ENCODE measurements at places on chromosomes 11 and 22.

GRCh38 chr22:27381552-27381951 is 420.0 kb downstream of the MN1 start:
- no peak for DNase-seq

DNA sequence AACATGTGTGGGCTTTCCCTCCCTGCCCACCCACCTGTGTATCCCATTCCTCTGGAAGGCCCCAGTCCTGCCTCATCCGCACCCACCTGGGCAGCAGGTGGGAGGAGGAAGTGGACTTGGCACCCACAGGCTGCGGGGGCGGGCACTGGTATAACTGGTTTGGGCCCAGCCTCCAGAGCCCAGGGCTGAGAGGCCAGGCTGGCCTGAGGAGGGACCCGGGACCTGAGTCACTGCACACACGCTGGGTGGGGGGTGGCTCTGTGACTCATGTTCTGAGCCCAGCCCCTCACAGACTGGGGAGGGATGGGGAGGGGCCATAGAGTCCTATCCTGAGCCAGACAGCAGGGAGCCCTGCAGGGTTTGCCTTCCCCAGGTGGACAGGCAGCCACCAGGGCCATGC is 16.7 kb downstream of the PHLDA2 start:
- no peak for DNase-seq

- DNase-seq: no peak
Measured at GRCh38 chr11:86116386-86116726, 47.5 kb upstream of the PICALM start.

DNA sequence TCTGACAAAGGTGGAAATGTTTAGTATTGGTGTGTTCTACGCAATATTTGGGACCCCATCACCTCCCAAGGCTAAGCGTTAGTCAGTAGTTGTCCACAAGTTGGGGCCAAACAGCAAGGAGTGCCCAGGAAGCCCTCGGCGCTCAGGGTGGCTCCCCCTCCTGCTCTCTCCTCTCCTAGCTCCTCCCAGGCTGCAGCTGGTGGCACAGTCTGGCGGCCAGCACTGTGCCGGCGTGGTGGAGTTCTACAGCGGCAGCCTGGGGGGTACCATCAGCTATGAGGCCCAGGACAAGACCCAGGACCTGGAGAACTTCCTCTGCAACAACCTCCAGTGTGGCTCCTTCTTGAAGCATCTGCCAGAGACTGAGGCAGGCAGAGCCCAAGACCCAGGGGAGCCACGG is 16.8 kb downstream of the CD5 start:
- DNase-seq: no peak

DNA sequence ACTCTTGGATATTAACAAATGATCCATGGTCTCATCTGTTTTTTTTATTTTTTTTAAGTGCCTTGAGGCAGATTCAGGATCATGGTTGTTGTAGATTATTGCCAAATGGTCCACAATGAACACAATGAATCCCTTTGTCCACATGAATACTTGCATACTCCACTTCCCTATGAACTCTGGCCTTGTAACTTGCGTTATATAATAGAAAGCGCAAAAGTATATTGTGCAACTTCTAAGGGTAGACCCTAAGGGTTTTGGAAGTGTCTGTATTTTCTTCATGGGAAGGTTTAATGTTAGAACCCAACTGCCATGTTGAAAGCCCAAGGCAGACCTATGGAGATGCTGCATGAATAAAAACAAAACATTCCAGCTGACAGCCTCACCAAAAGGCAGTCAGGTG is 8.1 kb upstream of the OR5AL1 start:
- DNase-seq: no peak

- DNase-seq: no peak
Measured at GRCh38 chr11:2574553-2575535, 125.0 kb downstream of the KCNQ1OT1 start.

DNA sequence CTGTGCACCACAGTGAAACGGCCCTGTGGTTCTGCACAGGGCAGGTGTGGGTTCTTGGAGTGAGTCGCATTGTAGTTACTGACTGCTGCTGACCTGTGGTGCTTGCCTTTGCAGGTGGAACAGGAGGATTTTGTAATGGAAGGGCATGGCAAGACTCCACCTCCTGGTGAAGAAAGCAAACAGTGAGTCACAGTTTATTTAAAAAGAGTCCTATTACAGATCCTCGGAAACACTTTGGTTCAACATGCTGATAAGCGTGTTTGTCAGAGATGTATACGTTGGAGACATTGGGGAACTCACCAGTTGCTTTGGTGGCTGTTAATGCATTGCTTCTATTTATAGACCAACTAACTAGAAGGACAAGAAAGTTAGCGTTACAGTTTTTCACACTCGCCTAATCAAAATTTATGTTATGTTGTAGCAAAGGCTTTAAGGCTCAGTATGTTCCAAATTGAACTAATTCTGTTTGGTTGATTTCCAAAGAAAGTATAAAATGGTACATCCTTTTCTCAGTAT is 21.7 kb upstream of the TNRC6B start:
- no peak for DNase-seq

DNA sequence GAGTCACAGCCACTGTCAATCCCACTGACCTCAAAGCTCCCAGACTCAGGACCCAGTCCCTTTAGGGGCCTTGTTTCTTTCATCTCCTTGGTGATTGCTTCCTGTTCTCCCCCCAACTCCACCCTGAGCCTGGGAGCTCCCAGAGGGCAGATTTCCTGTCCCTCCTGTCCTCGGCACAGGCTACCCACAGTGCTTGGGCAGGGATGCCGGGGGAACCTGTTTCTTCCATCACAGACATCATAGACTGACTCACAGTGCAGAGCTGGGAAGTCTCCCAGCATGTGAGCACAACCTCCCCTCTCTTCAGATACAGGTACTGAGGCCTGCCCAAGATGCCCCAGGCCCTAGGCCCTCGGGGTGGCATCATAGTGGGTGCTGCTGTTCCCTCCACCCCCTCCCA is 16.6 kb downstream of the TRIM29 start:
- DNase-seq: no peak

GRCh38 chr22:42883121-42883520 is 26.0 kb upstream of the ARFGAP3 start:
- DNase-seq: no peak

GRCh38 chr11:39690856-39691255 is 1768.6 kb downstream of the LRRC4C start:
- no peak for DNase-seq

GRCh38 chr22:21778705-21779363 is 43.2 kb upstream of the YPEL1 start:
- no peak for DNase-seq

- no peak for DNase-seq
Measured at GRCh38 chr22:22916215-22916951, 28.8 kb downstream of the IGLL5 start.

GRCh38 chr22:32518848-32519247 is 44.2 kb downstream of the FBXO7 start:
- DNase-seq: no peak

GRCh38 chr22:19902245-19902715 is 39.3 kb upstream of the COMT start:
- DNase-seq: no peak

DNA sequence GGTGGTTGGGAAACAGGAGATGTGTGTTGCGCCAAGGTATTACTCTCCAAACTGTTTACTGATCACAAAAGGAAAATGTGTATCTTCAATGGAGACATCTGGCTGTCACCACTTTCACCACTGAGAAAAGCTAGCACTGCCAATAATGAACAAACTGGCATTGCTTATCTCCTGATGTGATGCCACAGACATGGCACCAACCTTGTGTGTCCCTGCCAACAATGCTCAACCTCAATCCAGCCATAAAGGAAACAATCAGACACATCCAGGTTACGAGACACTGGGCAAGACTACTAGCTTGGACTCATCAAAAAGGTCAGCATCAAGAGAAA is 28.1 kb downstream of the GNB1L start:
- DNase-seq: no peak

DNA sequence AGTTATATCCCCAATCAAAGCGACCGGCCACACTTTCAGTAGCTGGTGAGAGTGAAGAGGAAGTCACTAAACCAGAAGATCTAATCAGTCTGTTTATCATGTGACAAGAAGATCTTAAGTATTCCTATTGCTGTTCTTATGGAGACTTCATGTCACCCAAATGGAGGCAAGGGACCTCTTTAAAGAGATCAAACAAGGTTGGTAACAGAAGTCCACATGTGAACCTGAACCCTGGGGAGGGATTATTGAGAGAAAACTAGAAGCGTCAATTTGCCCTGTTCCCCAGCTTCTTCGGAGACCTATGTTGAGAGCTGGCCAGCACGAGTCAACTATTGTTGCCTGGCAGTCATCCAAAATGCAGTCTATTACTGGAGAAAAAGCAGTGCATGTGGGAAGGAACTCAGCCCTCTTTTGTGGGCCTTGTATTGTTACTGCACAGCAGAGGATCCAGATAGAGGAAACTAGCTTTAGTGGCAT is 76.9 kb upstream of the CTSC start:
- DNase-seq: no peak

DNA sequence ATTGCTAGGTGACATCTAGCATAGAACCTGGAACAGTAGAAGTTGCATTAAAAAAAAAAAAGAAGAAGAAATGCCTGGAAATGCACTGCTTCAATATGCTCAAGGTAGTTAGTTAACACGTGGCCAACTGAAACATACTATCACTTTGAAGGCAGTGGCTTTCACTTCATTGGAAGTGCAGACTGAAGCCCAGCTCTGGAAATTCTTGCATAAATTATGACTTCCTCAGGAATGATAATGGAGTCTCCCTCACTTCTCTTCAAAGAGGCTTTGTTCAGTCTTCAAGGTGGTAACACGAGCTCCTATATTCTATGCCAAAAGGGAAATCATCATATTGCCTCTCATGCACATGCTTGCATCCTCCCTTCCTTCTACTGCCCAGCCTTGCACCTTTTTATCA is 715.9 kb upstream of the API5 start:
- DNase-seq: no peak

GRCh38 chr11:99881610-99882009 is 805.5 kb upstream of the ARHGAP42 start:
- DNase-seq: no peak

- DNase-seq: no peak
Measured at GRCh38 chr11:62842171-62842741, 2.9 kb upstream of the WDR74 start.

DNA sequence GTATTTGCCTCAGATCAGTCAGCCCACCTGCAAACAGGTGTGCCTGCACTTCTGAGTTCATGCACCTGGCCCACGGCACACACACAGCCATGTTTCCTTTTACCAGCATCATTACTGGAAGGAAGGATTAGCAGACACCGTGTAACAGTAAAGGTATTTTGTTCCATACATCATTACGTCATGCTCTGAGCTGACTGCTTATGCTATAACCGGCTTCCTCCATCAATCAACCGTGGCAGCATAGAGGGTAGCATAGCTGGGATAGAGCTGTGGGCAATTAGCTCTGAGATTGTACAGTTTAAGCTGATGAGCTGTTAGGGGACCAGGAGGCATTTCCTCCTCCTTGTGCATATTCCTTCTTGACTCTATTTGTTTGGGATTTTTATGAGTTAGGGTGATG is 102.4 kb downstream of the ME3 start:
- DNase-seq: no peak

DNA sequence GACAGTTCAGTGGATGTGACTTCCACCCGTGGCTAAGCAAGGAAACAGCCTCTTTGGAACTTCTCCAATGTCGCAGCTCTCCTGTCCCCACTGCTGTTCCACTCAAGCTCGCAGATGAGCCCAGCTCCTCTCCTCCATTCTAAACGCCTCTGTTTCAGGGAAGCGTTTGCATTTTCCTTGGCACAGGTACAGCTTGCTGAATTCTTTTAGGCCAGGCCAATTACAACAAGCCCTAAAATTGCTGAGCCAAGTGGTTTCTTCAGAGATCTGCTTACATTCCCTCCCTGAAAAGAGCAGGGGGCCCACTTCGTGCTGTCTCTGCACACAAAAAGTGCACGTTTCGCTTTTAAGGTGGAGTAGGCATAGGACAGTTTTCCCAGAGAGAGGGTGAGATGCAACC is 91.5 kb upstream of the BLID start:
- no peak for DNase-seq

DNA sequence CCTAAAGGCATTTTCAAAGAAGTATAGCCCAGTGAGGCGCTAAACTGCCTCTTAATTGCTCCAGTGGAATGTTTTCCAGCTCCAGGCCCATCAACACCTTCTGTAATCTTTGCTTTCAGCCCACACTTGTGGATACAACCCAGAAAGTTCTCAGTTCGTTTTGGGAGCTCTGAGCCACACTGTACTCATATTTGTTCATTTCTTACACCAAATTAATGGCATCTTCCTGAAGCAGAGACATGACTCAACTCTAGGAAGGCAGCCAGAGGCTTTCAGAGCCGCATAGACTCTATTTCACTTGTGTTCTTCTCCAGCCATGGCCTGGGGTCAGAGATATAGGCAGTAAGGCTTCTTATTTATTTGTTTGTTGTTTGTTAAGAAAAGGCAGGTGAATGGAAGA is 175.5 kb upstream of the NCAM1 start:
- no peak for DNase-seq

DNA sequence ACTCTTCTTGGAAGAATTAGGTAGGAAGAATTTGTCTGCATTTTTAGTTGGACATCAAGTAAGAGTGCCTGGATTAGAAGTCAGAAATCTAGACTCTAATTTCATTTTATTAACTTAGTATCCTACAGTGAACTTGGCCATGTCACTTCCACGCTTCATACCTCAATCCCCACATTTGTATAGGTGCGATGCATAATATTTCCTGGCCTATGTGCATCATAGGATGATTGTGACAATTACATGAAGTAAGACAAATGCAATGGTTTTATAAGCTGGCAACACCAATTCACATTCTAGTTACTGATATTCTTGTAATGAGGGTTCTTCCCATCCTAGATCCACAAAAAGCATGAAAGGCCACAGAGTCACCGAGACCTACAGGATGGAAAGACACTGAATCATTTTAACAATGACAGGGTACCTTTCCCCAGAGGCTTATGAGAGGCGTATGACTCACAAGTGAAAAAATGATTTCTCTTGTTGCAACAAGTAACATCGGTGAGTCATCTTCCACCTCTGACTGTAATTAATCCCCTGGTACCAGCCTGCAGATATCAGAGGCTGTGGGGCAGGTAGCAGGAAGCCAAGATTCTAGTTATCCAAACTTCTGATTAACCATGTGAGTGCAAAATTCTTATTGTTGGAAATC is 56.0 kb upstream of the OR5AK2 start:
- no peak for DNase-seq

DNA sequence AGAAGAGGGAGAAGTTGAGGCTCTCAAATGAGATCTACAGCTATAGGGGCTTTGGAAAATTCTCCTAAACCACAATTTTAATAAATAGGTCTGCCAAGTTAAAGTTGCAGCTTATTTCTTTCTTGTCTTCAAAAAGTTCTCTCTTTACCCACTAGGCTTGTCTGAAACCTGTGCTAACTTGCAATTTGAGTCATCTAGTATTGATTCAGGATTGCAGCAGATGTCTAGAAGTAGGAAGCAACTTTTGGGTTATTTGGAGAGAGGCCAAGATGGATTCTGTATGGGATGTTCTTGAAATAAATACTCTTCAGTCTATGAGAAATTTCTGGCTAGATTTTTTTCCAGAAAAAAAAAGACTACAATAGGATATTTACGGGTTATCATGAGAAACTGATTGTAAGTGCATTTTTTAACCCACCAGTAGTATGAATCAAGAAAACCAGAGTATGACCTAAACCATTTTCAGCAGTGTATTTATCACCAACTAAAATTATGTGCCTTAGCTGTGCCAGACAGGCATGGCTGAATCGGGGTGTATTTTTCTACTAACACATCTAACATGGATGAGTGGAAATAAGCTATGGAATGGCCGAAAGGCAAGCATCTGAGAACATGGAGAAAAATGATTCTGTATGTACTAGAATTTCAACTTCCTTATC is 4.9 kb upstream of the RAB38 start:
- no peak for DNase-seq

- no peak for DNase-seq
Measured at GRCh38 chr11:12535321-12535720, 138.9 kb upstream of the TEAD1 start.
